HT-29 (cell line): ENCODE measurements at places on chromosomes 13 and 19. TPM values are rescaled to one million over a fixed set of nuclear protein-coding genes. Genes with fewer than 3 reads are reported as not detected.

- DNase-seq = no peak
These were observed 15.5 kb downstream of the KASH5 start for GRCh38 chr19:49403404-49404187.

DNA sequence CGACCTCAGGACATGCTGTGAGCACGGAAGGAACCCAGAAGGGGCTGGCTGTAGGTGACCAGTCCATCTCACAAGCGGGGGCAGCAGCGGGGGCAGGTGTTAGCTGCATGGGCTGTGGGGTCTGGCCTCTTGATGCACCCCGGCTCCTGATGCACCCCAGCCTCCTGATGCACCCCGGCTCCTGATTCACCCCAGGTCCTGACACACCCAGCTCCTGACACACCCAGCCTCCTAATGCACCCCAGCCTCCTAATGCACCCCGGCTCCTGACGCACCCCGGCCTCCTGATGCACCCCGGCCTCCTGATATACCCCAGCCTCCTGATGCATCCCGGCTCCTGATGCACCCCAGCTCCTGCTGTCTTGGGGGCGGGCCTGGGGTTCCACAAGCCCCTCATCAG is 7.4 kb downstream of the LSM7 start:
- no peak for DNase-seq

ECSIT gene
- 55.7 and 56.4 TPM in 2 replicates for total RNA-seq

IGFL2 gene
- 1.1 and 1.6 TPM in 2 replicates for total RNA-seq
